ENCODE measurements at places on chromosomes 3 and 15. TPM values are rescaled to one million over a fixed set of nuclear protein-coding genes. Genes with fewer than 3 reads are reported as not detected.

The AQP9 gene
- 6.9 TPM for total RNA-seq

GRCh38 chr15:61106044-61106834, 122.9 kb downstream of the RORA start:
- DNase-seq, result no peak
- no peaks in the 10 kb centered on the region for H3K36me3 ChIP-seq
- H3K4me1 ChIP-seq, result no peaks in the 10 kb centered on the region
- H3K27me3 ChIP-seq, result no peaks in the 10 kb centered on the region
- H3K4me3 ChIP-seq, result no peak overlapping the region

DNA sequence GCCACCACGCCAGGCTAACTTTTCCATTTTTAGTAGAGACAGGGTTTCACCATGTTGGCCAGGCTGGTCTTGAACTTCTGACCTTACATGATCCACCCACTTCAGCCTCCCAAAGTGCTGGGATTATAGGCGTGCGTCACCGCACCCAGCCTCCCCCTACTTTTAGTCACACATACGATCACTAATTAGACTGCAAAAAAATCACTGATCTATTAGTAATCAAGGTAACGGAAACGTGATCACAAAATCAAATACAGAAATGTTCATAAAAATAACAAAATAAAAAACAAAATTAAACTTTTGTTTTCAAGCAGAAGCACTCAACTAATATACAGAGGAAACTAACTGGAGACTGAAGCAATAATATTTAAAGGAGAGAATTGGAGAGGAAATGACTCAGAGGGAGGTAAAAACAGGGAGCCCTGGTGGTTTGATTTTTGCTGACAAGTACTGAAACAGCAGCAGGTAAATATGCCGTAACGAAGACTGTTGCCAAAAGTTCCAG, 4.6 kb downstream of the WDR53 start:
- no peak overlapping the region for H3K27ac ChIP-seq
- H3K27me3 ChIP-seq, result no peaks in the 10 kb centered on the region
- H3K4me1 ChIP-seq, result no peaks in the 10 kb centered on the region
- H3K4me3 ChIP-seq, result no peak overlapping the region
- no peaks in the 10 kb centered on the region for H3K36me3 ChIP-seq

- no peak overlapping the region for H3K27ac ChIP-seq
- H3K4me1 ChIP-seq, result no peaks in the 10 kb centered on the region
- no peak overlapping the region for H3K4me3 ChIP-seq
- H3K36me3 ChIP-seq, result no peaks in the 10 kb centered on the region
These were observed 77.0 kb upstream of the HEG1 start for GRCh38 chr3:125132815-125133214.

GRCh38 chr15:25543196-25543595, 104.4 kb upstream of the UBE3A start:
- H3K4me1 ChIP-seq, result no peaks in the 10 kb centered on the region
- no peak overlapping the region for H3K4me3 ChIP-seq
- peak; percentile 61 for DNase-seq
- H3K36me3 ChIP-seq, result no peaks in the 10 kb centered on the region
- H3K27ac ChIP-seq, result no peak overlapping the region
